ENCODE measurements at places on chromosomes 3 and 15.

DNA sequence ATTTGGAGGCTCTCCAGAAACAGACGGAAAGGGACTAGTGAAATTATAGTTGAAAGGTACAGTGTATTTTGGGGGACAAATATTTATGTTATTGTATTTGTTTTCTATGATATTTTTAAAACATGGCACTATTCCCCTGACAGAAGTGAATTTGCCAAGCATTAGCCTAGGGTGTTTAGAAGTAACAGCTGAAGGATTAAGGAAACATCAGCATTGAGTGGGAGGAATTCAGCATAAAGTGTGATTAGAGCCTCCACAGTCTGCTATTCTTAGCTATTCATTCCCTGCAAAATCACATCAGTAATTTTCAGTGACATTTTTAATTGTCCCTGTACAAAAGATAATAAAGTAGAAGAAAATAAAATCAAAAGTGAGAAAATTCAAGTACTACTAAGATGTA is 231.4 kb downstream of the ROBO2 start:
- DNase-seq = no peak

DNA sequence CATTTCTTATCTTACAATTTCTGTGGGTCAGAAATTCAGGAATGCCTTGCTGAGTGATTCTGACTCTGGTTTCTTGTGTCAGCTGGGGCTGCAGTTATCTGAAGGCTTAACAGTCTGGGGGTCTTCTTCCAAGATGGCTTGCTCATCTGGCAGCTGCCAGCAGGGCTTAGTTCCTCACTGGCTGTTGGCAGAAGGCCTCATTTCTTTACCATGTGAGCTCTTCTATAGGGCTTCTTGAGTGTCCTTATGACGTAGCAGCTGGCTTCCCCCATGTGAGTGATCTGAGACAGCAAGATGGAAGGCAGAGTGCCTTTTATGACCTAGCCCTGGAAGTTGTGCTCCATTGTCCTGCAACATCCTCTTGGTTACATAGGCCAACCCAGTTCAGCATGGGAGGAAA is 82.0 kb upstream of the PDZRN3 start:
- DNase-seq = no peak

- DNase-seq = no peak
These were observed 80.8 kb upstream of the FHIT start for GRCh38 chr3:61331929-61332552.

GRCh38 chr3:126058666-126059065 is 25.3 kb downstream of the SLC41A3 start:
- DNase-seq = no peak

- no peak for DNase-seq
These were observed 283.9 kb downstream of the RORA start for GRCh38 chr15:60945196-60945595.

DNA sequence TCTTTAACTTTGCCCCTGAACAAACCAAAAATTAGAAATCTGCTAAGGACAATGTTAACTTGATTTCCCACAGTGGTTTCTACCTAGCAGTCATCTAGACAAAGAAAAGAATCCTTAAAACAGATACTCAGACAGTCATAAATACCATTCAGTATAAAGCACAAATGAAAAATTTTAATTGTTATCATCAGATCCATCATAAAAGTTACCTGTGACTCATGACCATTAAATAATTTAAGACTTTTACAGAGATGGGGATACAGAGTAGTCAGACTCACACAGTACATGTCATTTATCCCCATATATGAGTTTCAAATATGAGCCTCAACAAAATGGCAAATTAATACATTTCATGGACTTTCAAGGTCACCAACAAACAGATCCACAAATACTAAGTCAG is 116.8 kb downstream of the HERC1 start:
- DNase-seq = no peak
